NCI-H2029 treated with DMSO at 0.1 percent for 48 hours (cell line): ENCODE measurements at places on chromosomes 5 and 9.

GRCh38 chr5:141567513-141568117 lies 51.2 kb downstream of the DIAPH1 start:
- DNase-seq, result no peak

- DNase-seq, result no peak
Observed at GRCh38 chr5:68246802-68247201, 31.2 kb downstream of the PIK3R1 start.

GRCh38 chr5:60960591-60960990 lies 15.6 kb downstream of the NDUFAF2 start:
- no peak for DNase-seq

DNA sequence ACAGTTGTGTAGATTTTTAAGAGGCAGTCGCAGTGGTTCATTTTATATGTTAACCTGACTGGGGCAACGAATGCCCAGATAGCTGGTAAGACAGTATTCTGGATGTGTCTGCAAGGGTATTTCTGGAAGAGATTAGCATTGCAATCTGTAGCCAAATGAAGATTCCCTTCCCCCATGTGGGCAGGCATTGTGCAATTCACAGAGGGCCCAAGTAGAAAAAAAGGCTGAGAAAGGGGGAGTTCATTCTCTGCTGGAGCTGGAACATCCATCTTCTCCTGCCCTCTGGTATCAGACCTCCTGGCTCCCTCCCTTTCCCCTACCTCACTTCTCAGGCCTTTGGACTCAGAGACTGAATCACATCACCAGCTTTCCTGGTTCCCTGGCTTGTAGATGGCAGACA lies 70.6 kb downstream of the TENT4A start:
- DNase-seq, result no peak

DNA sequence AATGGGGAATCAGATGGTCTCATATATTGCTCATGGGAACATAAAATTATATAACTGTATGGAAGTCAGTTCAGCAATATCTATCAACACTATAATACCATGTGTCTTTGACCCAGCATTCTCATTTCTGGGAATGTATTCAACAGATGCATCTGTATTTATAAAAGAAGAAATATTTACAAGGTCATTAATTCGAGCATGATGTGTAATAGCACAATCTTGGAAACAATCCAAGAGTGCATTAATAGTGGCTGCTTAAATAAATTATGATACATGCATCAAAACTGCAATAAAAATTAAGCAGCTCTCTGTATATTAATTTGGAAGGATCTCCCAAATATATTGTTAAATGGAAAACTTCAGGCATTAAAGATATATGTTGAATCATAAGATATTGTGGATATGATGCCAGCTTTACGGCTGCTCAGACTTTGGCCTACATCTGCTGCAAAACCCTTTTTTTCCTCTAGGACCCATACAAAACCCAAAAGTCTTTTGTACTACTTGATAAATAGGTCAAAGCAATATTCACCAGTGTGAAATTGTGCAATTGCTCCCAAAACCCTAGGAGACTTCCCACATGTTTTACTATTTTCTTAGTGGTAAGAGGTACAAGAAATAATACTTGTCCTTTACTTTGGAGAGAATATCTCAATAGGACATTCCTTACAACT lies 45.3 kb upstream of the ISOC1 start:
- no peak for DNase-seq
